ENCODE measurements at places on chromosomes 3 and 15.

DNA sequence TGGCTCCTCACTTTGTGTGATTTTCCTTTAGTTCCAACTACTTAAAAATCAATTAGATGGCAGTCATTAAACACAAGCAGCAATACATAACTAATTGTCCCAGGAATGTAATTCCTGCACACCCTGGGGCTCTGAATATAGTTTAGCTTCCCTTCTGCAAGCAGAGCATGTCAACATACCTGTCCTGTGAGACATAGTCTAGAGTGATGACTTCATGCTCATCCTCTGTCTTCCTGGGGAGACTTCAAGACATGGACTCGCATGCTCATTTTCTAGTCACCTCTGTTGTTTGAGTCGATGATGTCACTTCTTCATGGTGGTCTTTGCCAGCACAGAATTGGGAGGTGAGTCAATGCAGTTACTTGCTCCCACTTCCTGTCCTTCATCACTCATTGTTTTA, 15.7 kb downstream of the C3orf52 start:
- no peak for DNase-seq

GRCh38 chr3:141410408-141410807, 42.1 kb downstream of the ZBTB38 start:
- no peak for DNase-seq

DNA sequence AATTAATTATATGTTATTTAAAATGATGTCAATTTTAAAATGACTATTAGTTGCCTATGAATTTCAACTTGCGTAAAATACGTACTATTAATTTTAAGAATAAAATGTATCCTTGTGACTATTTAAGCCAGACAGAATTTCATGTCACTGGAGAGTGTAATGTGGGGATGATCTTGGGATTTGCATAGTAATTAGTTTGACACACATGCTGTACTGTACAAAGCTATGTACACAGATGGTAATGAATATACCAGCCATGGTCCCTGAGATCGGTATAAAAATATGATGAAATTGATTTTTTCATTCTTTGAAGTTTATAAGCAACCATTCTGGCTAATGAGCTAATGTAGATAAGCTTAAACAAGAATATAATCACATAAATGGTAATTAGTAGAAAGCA, 134.4 kb upstream of the ROBO1 start:
- DNase-seq = no peak

DNA sequence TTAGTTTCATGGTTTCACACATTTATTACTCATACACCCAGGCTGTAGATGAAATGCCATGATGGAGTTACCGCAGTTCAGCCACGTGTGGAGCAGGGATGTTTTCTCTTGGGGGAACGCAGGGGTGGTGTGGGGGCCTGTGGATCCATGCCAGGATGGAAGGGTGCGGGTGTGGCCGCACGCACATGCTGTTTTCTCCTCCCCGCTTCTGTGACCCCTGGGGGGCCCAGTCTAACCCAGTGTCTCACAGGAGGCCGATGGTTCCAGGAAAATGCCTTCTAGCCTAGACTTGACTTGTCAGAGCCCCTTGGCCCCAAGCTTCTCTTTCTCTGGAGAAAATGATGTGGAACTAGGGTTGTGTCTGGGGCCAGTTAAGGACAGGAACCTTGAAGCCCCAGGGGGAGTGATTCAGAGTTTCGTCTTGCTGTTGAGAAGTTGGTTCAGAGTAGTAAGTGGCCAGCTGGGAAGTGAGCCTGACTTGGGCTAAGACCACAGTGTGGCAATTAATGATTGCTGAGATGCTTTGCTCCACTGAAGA, 240.4 kb upstream of the BHLHE40 start:
- DNase-seq = peak; percentile 14

GRCh38 chr3:193168931-193169330, 72.1 kb upstream of the PLAAT1 start:
- no peak for DNase-seq

GRCh38 chr15:41543521-41543870, 561 bp downstream of the RPAP1 start:
- no peak for DNase-seq
